ENCODE measurements at places on chromosomes 4 and X. TPM values are rescaled to one million over a fixed set of nuclear protein-coding genes. Genes with fewer than 3 reads are reported as not detected.
A peak's percentile ranks its signal among the peaks of the same experiment; 100 is the strongest.

- H3K27me3 ChIP-seq: peaks cover 3% of the 10 kb centered on the region
- no peak for DNase-seq
- H3K4me3 ChIP-seq: no peak overlapping the region
- H3K27ac ChIP-seq: no peak overlapping the region
These were observed 9.2 kb upstream of the GABRA4 start for GRCh38 chr4:47002580-47002979.

The DDIT4L gene
- 4.9 TPM for total RNA-seq

DNA sequence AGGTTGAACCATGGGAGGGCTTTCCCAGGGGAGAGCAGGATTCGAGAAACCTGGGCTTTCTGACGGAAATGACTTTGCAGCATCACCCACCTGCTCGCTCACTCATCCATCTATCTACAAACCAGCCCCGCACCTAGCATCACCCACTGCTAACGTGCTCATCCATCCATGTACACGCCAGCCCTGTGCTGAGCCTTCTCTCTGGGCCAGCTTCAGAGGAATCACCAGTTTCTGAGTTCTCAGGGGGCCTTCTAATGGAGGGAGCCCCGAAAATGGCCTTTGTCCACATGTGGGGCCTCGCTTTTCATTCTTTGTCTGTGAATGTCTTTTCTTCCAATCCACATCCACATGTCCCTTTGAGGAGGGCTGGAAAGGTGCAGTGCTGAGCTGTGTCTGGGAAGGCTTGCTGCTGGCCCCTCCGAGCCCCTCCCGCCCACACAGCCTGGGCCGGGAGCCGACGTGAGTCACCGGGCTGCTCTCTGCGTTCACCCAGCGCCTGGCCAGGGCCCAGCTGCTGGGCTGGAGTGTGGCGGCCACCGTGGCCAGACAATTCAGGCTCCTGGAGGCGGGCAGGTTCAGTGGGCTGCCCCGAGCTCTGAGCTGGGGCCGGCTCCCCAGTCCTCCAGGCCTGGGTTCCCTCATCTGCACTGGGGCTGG, 14.7 kb downstream of the SORCS2 start:
- H3K27me3 ChIP-seq: no peaks in the 10 kb centered on the region
- H3K27ac ChIP-seq: peak overlapping the region; percentile 8
- H3K4me1 ChIP-seq: peaks cover 36% of the 10 kb centered on the region
- peak; percentile 49 for DNase-seq

- H3K27me3 ChIP-seq: no peaks in the 10 kb centered on the region
- no peak overlapping the region for H3K4me3 ChIP-seq
- H3K4me1 ChIP-seq: peaks cover 28% of the 10 kb centered on the region
- no peak overlapping the region for H3K27ac ChIP-seq
These were observed 16.5 kb upstream of the PIM2 start for GRCh38 chrX:48935301-48935670.

DNA sequence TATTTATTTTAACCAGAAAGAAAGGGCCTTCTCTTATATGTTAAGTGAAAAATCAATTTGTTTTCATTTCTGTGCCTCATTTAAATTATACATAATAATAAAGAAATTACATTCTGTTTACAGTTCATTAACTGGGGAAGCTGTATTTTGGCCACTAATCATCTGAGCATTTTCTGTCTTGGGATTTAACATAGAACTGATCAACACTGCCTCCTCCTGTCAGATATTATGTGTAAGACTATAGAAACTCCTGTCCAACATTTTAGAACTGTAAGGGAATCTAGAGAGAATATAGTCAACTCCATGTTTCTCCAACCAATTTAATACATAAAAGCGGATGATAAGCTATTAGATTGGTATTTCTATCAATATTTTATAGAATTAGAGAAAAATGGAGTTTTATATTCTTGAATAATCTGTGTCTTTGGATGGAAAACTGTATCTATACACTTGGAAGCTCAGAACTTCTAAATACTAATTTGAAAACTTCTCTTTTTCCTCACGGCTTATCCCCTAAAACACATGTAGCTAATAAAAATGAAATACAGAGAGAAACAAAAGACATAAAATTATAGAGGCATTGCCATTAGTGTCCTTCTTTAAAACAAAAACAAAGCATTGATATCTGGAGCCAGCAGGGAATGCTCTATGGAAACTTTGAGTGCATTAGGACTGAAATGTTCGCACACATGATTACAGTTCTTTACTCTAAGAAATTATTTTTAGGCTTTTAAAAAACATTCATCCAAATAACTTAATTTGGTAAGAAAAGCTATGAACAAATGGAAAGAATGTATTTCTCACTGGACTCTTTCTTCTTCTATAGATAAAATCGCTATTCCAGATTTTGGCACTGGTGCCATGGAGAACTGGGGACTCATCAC, 33.1 kb downstream of the ENPEP start:
- H3K36me3 ChIP-seq: no peaks in the 10 kb centered on the region
- no peak for DNase-seq
- no peak overlapping the region for H3K27ac ChIP-seq
- no peaks in the 10 kb centered on the region for H3K27me3 ChIP-seq

DNA sequence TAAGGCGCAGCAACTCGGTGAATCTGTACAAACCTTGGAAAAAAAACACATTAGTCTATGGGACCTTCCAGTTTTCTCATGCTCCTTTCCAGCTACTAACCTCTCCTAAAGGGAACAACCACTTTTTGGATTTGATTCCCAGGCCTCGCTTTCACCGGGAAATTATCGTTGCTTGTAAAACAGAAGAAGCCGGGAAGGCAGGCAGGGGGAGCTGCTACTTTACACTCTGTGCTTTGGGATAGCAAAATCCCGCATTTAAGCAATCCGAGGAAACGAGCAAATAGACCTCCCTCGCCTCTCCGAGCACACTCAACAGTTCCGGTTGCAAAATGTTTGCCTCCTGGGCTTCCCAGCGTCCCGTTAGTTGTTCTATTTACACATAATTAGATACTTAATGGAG, 1.2 kb downstream of the CD38 start:
- no peak overlapping the region for H3K27ac ChIP-seq
- H3K36me3 ChIP-seq: no peaks in the 10 kb centered on the region
- H3K4me1 ChIP-seq: peaks cover 13% of the 10 kb centered on the region
- peaks cover 66% of the 10 kb centered on the region for H3K27me3 ChIP-seq

DNA sequence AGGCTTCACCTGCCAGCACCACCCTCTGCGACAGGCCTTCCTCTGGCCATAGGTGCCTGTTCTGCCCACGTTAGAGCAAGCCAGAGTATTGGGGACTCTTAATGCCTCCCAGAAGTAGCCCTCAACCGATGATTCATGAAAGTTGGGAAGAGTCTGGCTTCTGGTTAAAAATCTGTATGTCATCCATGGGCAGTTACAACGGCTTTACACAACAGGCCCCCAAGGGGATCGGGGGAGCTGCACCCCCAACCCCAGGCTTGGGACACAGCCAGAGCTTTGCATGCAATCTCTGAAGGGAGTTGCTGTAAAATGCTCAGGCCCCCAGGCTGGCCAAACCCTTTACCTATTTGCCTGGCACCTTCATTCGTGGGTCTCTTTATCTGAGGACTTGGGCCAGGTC, 5.4 kb upstream of the CYTL1 start:
- H3K27me3 ChIP-seq: peaks cover 19% of the 10 kb centered on the region
- H3K36me3 ChIP-seq: no peaks in the 10 kb centered on the region
- no peak for DNase-seq
- no peak overlapping the region for H3K4me3 ChIP-seq

The SCML2 gene
- total RNA-seq: 12.8 TPM

The UBQLN2 gene
- total RNA-seq: 28.4 TPM

DNA sequence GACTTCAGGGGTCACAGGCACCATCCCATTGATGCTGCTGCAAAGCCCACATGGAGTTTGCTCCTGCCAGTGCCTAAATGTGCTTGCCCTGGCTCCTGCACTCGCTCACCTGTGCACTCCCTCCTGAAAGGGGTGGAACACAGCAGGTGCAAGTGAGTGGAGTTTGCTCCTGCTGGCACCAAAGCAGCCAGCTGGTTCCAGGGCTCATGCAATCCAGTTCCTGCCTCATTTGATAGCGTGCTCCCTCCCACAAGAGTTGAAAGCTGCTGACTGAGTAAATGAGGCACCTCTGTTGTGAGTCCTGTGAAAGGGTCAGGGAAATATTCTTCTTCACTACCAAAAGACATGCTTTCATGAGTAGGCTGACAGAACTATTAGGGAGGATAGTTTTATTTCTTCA, 30.5 kb downstream of the CXCL8 start:
- H3K4me1 ChIP-seq: 0 out of 2 replicates have a peak, but pooled peaks cover 3% of the 10 kb centered on the region
- DNase-seq: no peak
- H3K27me3 ChIP-seq: no peaks in the 10 kb centered on the region
- H3K27ac ChIP-seq: no peak overlapping the region

The USP51 gene
- total RNA-seq: 6.4 TPM

DNA sequence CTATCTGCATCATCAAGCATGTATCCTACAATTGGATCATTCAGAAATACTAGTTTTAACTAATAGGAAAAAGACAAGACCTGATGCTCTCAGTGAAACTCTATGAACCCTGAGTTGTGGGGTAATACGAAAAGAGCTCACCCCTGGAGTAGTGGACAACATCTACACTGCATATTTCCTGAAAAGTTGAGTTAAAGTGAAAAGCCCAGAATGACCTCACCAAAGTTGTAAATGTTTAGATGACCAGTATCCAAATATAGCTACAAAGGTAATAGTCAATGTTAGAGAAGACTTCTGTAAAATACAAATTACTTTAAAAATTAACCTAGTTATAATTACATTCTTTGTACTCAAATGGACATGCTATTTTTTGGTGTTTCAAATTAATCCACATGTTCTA, 52.8 kb upstream of the SRPX start:
- no peak overlapping the region for H3K27ac ChIP-seq
- 0 out of 2 replicates have a peak, but pooled peaks cover 2% of the 10 kb centered on the region for H3K36me3 ChIP-seq
- no peak for DNase-seq
- H3K27me3 ChIP-seq: peaks cover 10% of the 10 kb centered on the region

GRCh38 chr4:13268703-13269102, 215.4 kb downstream of the RAB28 start:
- H3K36me3 ChIP-seq: peaks cover 16% of the 10 kb centered on the region
- no peaks in the 10 kb centered on the region for H3K27me3 ChIP-seq
- peak overlapping the region; percentile 19 for H3K27ac ChIP-seq
- peak overlapping the region; percentile 11 for H3K4me3 ChIP-seq

DNA sequence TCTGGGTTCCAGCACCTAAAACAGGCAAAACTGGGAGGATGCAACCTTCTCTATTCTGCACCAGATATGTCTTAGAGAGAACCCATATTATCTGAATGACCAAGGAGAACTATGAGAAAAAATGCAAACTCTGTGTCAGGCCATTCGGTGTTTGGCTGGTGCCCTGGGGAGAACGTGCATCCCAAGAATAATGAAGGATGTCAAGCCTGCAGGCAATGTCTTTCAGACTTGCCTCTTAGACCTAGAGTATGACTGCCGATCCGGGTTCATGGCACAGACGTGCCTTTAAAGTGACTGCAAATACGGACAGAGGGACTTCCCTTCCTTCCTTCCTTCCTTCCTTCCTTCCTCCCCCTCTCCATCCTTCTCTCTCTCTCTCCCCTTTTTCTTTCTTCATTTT, 6.9 kb downstream of the XAGE1B start:
- DNase-seq: no peak
- no peak overlapping the region for H3K4me3 ChIP-seq
- peaks cover 5% of the 10 kb centered on the region for H3K4me1 ChIP-seq
- H3K27ac ChIP-seq: no peak overlapping the region

The ZDHHC15 gene
- total RNA-seq: 1.5 TPM

GRCh38 chr4:62359441-62360155, 1159.5 kb downstream of the ADGRL3 start:
- no peaks in the 10 kb centered on the region for H3K27me3 ChIP-seq
- no peak overlapping the region for H3K4me3 ChIP-seq
- no peaks in the 10 kb centered on the region for H3K4me1 ChIP-seq
- no peak overlapping the region for H3K27ac ChIP-seq
- no peaks in the 10 kb centered on the region for H3K36me3 ChIP-seq

- H3K36me3 ChIP-seq: peaks cover 14% of the 10 kb centered on the region
- H3K27me3 ChIP-seq: peaks cover 16% of the 10 kb centered on the region
These were observed 49.3 kb upstream of the HMX1 start for GRCh38 chr4:8920969-8921368.

- H3K27ac ChIP-seq: no peak overlapping the region
- H3K36me3 ChIP-seq: no peaks in the 10 kb centered on the region
- no peak overlapping the region for H3K4me3 ChIP-seq
- H3K27me3 ChIP-seq: peaks cover 35% of the 10 kb centered on the region
- DNase-seq: no peak
- peaks cover 7% of the 10 kb centered on the region for H3K4me1 ChIP-seq
These were observed 6.1 kb downstream of the GRIA2 start for GRCh38 chr4:157226601-157227000.

DNA sequence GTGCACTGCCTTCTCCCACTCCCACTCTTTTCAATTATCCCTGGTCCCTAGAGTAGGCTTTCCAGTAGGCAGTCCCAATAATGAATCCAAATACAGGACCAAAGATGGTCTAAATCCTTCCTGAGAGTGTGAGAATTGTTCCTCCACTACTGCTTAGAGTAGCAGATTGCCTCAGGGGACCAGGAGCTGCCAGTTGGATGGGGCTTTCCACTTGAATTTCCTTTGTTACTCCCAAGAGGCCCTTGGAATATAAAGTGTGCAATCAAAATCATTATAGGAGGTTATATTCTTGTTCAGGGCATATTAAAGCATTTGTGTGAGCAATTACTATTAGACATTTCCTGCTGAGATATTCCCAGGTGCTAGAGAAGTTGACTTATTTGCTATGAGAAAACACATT, 156.6 kb upstream of the TLL1 start:
- H3K27ac ChIP-seq: no peak overlapping the region
- H3K4me1 ChIP-seq: peaks cover 3% of the 10 kb centered on the region
- H3K36me3 ChIP-seq: no peaks in the 10 kb centered on the region
- DNase-seq: no peak
- no peak overlapping the region for H3K4me3 ChIP-seq

- H3K27me3 ChIP-seq: no peaks in the 10 kb centered on the region
- no peaks in the 10 kb centered on the region for H3K36me3 ChIP-seq
- DNase-seq: no peak
These were observed 52.5 kb downstream of the TMEM156 start for GRCh38 chr4:38979511-38980230.

- H3K4me3 ChIP-seq: no peak overlapping the region
- peaks cover 25% of the 10 kb centered on the region for H3K36me3 ChIP-seq
- H3K27ac ChIP-seq: no peak overlapping the region
- peaks cover 16% of the 10 kb centered on the region for H3K4me1 ChIP-seq
- DNase-seq: no peak
- peaks cover 13% of the 10 kb centered on the region for H3K27me3 ChIP-seq
These were observed 233.8 kb downstream of the IL15 start for GRCh38 chr4:141870152-141870551.

The MAOA gene
- 7.6 TPM for total RNA-seq

The MCUB gene
- total RNA-seq: 13.1 TPM

The CTAG1A gene
- not detected for total RNA-seq

The RASSF6 gene
- total RNA-seq: 0.27 TPM

DNA sequence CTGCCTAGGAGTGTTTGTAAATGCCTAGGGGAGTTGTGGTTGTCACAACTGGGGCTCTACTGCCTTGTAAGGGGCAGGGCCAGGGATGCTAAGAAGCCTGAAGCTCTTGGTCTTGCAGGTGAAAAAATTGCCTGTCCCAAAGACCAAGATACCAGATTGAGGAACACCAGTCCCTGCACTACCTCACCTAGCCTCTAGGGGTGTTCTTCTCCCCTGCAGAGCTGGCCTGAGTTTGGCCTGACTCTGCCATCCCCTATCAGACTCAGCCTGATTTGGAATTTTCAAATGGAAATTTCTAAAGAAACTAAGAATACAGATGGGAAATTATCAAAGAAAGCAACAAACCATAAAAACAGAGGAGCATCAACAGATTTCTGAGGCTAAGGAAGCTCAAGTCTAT, 90.4 kb downstream of the ZC4H2 start:
- peak; percentile 34 for DNase-seq
- H3K36me3 ChIP-seq: no peaks in the 10 kb centered on the region

The NAAA gene
- 9.0 TPM for total RNA-seq

The CT83 gene
- not detected for total RNA-seq

Measured in WTC11 (cell line).